Stimulated activated CD4-positive, alpha-beta T cell treated with anti-CD3 and anti-CD28 coated beads, Interleukin-15, amount 100 ng/mL, for 48 hours (primary cell): ENCODE measurements at places on chromosomes 11 and 22.

GRCh38 chr11:36711104-36711825 is 113.2 kb upstream of the RAG2 start:
- DNase-seq: no peak

- no peak for DNase-seq
Measured at GRCh38 chr11:130891326-130891725, 25.0 kb downstream of the SNX19 start.

- DNase-seq: no peak
Measured at GRCh38 chr11:17985517-17985916, 27.3 kb downstream of the SERGEF start.

DNA sequence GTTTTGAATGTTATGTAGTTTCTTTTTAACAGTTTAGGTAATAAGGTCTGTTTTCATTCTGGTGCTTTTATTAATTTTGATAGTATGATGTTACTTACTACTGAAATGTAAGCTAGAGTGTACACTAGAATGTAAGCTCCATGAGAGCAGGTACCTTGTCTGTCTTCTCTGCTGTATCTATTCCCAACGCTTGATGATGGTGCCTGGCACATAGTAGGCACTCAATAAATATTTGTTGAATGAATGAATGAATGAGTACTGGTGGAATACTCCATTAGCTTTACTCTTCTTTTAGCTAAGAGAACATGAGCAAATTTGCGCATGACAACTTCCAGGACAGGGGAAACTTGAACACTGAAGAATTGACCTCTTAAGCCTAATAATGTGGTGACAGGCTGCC is 6.6 kb upstream of the NAT10 start:
- DNase-seq: no peak

DNA sequence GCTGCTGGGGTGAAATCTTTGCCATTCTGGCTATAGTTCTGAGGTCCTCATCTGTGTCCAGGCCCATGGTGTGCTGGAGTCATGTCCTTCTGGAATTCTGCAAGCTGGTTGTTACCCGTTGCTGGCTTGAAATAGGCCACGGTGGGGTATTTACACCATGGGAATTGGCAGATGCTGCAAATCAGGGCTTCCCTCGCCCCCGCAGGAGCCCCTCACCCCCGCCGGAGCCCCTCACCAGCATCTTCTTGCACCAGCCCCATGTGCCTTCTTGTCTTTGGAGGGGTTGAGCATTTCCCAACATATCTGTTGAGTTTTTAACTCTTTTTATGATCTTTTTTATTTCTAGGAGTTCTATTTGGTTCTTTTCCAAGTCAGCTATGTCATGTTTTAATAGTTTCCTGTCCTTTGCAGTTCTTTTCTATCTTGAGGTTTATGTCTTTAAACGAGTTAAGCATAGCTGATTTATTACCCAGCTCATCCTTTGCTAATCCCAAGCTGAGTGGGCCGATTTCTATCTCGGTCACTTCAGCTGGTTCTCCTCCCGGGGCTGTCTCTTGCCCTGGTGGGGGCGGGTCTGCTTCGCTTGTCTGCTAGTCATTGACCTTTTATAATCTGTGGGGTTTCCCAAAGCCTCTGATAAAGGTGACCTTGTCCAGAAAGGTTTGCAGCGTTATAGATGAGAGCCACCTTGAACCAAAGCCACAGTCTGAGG is 17.6 kb downstream of the ANO1 start:
- no peak for DNase-seq

DNA sequence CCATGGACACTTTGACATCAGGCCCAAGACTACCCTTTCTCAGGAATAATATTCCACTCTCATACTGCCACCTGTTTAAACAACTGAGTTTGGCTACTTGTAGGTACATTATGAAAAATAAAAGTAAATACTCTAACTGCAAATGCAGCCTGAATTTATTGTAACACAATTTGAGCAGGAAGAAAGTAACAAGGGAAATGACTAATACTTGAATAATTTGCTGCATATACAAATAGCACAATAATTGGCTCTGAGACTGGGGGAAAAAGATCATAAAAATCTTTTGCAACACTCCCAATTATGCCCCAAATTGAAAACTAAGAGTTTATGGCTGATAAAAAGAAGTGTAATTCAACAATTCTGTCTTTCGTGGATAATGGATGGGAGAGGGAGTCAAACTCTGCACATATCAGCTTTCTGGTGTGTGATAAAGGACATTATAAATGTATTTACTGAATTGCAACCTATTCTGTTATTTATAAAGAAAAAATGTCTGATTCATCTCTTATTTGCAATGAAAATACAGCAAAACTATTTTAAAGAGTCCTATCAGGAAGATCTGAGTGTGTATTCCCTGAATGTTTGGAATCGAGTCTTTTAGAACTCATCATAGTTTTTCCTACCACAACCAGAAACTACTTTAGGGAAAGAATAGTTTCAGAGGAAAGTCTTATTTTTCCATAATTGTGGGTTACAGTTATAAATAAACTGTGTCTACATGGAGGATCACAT is 359.0 kb downstream of the JRKL start:
- DNase-seq: no peak

DNA sequence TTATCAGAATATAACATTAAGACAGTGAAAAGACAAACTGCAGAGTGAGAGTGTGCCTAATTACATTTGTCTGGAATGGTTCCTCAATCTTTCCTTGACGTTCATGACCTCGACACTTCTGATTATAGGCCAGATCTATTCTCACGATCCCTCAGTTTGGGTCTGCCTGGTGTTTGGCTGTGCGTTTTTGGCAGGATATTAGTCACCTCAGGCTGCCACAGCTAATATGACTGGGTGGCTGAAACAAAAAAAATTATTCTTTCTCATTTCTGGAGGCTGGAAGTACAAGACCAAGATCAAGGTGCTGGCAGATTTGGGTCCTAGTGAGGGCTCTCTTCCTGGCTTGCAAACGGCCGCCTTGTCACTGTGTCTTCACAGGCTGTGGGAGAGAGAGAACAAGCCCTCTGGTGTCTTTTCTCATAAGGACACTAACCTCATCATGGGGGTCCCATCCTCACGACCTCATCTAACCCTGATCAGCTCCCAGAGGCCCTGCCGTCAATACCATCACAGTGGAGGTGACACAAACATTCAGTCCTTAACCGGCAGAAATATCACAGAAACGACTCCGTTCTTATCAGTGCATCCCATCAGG is 23.2 kb downstream of the IFITM10 start:
- no peak for DNase-seq

GRCh38 chr22:27274770-27275449 is 526.6 kb downstream of the MN1 start:
- no peak for DNase-seq

DNA sequence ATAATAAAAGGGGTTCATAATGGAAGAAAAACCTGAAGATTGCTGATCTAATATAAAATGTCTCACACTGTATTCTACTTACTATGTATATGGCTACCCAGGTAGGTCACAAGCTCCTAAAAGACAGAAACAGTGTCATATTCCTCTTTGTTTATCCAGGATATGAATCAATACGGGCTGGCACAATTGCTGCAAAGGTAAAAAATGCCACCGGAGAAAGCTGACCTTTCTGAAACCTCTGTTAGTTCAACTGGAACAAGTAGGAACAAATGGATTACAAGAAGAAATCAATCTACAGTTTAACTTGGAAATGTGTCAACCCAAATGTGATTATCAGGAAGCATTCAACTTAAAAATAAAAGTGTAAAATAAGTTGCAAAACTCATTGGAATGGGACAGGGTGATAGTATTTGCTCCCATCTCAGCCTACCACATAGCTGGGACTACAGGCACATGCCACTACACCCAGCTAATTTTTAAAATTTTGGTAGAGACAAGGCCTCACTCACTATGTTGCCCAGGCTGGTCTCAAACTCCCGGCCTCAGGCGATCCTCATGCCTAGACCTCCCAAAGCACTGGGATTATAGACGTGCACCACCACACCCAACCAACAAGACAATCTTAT is 27.6 kb downstream of the SLC35F2 start:
- DNase-seq: no peak

- DNase-seq: no peak
Measured at GRCh38 chr22:47367993-47368945, 605.8 kb downstream of the TBC1D22A start.

DNA sequence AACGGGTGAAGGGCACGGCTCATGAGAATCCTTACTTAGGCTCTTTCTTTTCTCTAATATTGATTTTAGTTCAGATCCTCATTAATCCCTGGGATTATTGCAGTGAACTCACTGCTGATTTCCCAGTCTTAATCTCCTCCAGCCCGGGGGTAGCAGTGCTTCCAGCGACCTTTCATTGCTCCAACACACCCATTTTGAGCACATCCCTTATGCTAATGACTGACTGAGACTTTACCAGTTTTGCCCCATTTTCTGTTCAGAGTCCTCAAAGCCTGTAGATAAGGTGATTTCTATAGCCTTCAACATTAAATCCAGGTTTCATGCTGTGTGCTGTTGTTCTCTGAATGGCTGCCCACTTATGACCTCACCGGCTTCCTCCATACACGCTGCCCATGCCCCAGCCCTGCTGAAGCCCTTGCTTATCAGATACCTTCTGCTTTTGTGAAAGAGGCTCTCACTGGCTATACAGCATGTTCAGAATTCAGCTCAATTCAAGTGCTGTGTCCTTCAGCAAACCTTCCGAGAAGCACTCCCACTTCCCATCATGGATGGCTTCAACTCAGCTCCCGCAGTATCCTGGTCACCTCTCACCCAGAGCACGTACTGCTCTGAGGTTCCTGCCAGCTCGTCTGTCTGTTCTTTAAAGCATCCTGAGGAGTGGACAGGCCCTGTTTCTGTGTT is 49.0 kb downstream of the PPFIA1 start:
- DNase-seq: no peak

GRCh38 chr11:132405728-132406127 is 1035.3 kb downstream of the NTM start:
- DNase-seq: no peak

DNA sequence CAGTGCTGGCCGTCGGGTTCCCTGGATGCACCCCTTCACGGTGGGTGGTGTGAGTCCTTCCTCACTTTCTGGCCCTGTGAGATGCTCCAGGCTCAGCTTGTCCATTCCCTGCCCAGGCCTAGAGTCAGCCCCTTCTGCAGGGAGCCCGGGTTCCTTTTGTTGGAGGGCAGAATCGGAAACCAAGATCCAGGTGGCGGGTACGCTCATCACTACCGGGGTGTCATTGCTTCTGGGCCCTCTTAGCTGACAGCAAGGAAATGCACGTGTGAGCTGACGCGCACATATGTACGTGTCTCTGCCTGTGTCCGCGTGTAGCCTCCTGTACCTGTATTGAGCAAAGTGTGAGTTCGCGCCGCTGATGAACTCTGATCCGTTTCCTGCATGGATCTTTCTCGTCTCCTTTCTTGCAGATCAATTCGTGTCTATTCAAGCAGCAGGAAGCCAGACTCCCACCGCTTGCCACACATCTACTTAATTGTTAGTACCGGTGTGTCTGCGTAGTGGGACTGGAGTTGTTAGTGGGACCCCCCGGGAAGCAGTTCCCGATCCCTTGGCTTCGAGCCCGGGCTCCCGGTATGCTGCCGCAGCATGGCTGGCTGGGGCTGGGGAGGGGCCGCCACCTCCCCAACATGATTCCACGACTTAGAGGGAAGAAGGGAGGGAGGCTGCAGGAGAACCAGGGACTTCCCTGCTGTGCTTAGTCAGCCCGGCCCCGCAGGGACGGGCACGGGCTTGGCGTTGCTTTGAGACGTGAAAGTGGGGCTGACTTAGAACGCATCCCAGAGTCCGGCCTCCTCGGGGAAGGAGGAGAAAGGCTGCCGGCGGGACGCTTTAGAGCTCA is 35.9 kb upstream of the GRAMD4 start:
- DNase-seq: no peak

DNA sequence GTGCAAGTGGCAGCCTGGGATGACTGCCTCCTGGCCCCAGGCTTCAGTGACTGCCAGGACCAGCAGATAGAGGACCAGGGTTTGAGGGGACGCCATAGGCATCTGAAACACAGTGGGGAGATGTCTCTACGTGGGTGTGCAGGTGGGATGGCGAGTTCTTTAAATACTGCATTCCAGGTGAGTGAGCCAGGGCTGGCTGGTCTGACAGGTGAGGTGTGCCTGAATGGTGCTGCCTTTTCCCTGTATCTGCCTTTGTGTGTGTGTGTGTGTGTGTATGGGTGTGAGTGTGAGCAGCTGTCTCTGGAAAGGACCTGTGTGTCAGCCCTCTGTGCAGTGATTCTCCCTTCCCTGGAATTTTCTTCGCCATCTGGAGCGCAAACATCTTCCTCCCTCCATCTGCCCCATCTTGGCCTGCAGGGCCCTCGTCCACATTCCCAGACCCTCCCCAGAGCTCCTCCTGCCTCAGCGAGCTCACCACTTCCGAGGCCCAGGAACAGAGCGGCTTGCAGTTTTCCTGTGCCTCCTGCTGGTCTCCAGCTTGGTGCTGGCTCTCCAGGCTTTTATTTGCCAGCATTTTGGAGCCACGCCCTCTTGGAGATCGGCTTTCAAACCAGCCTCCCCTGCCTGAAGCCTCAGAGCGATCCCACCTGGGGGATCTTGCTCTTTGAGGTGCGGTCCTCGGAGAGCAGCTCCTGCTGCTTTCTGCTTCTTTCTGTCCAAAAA is at the start of gene GPHA2:
Gene GPHA2 (minus strand): TSS at position 535 of the 723 bp plus-strand sequence. CDS start 433 bp downstream, at position 102.
- DNase-seq: no peak

- peak; percentile 6 for DNase-seq
Measured at GRCh38 chr11:7251836-7252682, at the start of gene SYT9. SYT9 (plus strand) TSS chr11:7251904; CDS start chr11:7252187, 283 bp downstream.

GRCh38 chr11:79406376-79406775 is 34.5 kb downstream of the TENM4 start:
- no peak for DNase-seq
